ENCODE measurements at places on chromosomes 1 and 21.
A peak's percentile ranks its signal among the peaks of the same experiment; 100 is the strongest.

DNA sequence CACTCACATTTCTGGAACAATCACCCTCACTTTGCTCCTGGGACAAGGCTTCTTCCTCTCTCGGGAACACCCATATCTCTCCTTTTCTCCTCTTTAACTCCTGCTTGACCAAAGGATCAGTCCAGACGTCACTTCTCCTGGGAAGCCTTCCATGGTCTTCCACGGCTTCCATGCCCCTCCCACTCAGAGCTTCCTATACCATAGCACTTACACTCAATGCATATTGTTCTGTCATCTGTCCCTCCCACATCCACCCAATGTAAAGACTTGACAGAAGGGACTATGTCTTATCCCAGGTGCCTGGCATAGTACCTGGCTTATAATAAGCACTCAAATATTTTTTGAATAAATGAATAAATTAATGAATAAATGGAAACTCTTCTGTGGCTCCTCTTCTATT, 28.2 kb downstream of the CD34 start:
- DNase-seq, result no peak

DNA sequence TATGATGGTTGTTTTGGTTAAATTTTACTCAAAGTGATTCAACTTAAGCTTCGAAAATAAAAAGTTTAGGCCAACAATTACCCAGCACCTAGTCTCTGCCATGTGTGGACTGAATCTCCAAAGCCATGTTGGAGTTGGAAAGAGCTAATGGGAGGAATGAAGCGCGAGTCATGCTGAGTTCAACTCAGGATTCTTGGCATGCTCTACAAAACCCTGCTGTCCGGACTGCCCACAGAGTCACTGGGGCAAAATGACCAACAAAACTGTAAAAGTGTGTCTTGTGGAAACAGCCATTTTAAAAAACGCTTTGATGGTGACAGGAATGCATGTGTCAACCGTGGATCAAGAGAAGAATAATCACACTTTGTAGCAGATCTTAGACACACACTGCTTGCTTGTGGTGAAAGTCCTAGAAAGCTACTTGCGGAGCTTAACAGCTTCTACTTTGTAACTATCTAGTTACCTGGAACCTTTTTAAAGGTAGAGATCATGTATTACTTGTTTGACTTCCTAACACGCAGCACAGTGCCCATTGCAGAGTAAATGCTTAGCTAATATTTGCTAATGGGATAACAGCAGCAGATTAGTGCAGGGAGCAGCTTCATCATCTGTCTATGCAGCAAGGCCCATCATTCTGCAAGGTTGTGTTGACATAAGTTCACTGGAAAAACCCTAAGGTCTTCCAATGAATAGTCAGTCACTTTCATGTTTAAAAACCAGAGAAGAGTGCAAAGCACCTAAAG, 7.0 kb upstream of the GBP6 start:
- no peak for DNase-seq

- DNase-seq, result peak; percentile 48
Observed at GRCh38 chr1:67753776-67754525, 69.0 kb downstream of the GADD45A start.

DNA sequence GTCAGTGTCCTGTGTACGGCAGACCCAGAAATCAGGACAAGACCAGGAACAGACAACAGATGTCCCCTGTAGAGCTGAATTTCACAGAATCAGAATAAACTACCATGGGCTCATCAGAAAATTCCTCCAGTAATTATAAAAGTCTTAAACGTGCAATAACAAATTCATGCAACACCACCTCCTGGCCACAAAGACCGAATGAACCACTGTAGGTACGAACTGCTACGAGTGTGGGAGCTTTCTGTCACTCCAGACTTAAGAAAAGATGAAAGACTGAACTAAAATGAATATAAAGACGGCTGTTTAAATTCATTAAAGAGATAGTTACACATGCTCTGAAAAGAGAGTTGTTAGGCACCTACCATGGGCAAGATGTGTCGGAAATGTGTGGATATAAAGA, 333.5 kb downstream of the RRAGC start:
- no peak for DNase-seq

- no peak for DNase-seq
Observed at GRCh38 chr1:152879559-152880198, 1.6 kb downstream of the SMCP start.

DNA sequence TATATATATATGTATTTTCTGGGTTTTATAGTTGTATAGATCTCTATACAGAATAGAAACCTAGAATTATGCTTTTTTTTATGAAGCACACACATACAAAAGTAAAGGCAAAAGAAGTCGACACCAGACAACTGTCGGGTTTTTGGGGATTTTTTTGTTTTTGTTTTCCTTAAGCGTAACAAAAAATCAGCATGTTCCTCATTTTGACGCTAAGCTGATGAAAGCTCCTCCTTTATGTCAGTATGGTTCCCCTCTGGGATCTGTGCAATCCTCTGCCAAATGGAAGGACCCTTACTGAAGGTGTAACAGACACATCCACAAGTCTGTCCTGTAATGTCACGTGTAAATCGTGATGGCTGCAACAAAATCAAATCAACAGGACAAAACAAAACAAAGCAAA, 226.2 kb downstream of the RHOU start:
- no peak for DNase-seq

DNA sequence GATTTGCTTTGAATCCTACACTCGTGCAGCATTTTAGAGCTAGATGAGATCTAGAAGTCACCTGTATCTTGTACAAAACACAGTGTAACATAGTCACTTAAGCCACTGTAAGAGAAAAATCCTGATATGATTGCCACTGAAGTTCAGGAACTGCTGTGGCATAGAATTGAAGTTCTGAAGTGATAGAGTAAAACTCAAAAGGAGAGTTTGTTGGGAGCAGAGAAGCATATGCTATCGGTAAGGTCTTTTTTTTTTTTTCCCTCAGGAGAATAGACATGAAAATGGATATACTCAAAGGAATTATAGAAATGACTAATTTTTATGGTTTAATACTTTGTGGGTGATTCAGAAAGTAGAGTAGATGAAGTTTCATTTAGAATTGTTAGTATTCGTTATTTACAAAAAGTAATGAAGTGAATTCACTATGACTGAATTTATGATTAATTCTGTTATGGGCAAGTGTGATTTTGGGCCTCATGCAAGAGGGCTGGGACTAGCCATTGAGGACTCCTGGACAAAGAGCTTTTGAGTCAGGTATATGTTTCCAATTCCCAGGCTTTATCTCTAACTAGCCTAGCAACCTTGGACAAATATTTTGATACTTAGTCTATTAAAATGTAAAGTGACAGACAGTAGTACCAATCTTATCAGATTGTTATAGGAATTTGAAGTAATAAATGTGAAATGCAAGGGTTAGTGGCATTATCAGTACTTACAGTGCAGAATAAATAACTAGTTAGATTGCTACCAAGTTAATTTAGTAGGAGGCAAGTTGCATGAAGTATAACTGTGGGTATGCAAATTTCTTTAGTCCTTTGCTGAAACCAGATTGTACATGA, 3.1 kb downstream of the KCTD3 start:
- DNase-seq, result no peak

DNA sequence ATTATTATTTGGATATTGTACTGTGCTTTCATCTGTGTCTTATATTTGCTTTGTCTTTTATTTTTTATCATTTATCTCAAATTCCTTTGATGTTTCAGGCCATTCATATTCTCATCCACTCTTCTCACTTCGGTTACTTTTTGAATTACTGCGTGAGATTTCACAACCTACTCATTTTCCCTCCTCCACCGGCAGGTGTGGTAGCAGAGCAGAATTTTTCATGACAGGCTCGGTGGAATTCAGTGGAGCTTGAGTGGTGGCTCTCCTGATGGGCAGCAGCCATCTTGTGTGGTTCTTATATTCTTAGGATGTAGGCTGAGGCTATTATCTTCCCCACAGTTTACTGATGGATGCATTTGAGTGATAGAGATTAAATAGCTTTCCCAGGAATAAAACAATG, 92.3 kb upstream of the IVNS1ABP start:
- DNase-seq, result no peak

- no peak for DNase-seq
Observed at GRCh38 chr1:183144752-183145151, 41.3 kb upstream of the LAMC2 start.

DNA sequence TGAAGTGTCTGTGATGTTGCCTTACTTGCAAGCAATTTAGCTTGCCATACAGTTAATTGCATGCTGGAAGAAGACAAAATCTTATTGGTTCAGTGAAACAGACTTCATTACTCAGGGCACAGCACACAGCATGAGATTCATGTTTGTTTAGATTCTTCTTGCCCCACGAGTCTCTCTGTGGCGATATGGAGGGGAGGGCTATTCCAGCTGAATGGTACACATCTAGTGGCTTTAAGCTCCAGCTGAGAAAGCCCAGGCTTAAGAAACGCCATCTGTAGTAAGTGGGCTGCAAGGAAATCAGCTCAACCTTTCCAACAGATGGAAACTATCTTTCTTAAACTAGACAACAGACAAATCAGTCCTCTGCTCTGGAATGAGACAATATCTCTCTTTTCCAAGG, 1022.0 kb downstream of the NCAM2 start:
- no peak for DNase-seq

GRCh38 chr1:84836145-84836544, 56.9 kb downstream of the LPAR3 start:
- DNase-seq, result no peak

GRCh38 chr1:85184245-85184644, 16.6 kb downstream of the SYDE2 start:
- no peak for DNase-seq

GRCh38 chr1:234849832-234850231, 239.9 kb upstream of the IRF2BP2 start:
- no peak for DNase-seq

DNA sequence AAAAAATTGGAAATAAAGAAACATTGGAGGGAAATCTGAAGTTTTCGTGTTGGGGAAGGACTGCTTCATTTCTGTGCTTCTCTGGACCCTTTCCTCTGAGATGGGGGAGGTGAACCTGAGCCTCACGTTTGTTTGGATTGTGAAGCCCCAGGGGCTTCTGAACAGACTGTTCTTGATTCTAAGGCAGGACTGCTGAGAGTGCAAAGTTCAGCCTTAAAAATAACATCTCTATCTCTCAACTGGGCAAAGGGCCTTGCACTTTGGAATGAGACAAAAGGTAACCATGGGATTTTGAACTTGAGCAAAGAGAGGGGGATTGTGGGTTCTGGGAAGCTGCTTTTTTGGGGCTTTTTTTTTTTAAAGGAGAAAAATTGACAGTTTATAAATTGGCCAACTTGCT, 45.0 kb downstream of the GPR88 start:
- DNase-seq, result no peak

GRCh38 chr1:29746076-29746665, 509.8 kb downstream of the PTPRU start:
- DNase-seq, result no peak

GRCh38 chr1:20411196-20411980, 74.6 kb downstream of the CAMK2N1 start:
- DNase-seq, result peak; percentile 58

DNA sequence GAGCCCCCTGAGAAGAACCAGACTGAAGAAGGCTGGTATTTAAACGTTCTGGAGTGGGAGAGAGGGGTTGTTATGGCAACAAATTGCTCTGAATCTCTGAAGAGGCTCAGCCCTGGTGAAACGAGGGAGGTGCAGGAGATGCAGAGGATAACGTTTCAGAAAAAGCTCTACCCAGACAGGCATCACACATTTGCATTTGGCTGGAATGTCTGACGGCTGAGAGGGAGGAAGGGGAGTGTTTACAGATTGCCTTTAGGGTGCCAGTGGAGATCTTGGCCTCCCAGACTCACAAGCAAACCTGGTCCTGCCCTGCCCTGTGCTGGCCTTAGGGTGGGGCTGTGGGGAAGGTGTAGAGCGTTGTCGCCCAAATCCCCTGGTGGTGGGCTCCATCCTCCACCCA, 169.0 kb upstream of the AJAP1 start:
- DNase-seq, result no peak

DNA sequence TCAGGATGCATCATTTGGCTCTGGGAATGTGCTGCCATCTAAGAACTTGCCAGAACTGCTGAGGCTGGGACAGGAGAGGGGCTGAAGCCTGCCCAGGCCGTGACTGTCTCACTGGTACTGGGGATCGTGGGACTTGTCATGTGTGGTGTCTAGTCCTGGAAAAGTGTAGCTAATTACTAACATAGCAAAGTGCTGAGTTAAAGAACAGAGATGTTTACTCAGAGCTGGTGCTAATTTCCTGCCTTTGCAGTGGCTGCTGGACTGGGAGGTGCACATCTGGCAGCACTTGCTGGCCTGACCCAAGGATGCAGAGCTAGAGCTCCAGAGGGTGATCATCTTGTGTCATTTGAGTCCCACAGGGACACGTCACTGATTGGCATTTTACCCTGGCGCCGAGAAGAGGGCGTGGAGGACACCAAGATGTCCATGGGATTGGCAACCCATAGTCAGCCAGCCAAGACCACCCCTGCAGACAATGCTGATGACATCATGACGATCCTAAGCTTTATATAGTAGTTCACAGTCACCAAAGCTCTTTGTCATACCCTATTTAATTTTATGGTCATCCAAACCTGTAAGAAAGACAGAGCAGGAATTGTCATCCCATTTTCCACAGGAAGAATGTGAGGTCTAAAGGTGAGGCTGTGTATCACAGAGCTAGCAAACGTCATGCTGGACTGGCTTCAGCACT, 110.1 kb upstream of the SLC44A3 start:
- no peak for DNase-seq

DNA sequence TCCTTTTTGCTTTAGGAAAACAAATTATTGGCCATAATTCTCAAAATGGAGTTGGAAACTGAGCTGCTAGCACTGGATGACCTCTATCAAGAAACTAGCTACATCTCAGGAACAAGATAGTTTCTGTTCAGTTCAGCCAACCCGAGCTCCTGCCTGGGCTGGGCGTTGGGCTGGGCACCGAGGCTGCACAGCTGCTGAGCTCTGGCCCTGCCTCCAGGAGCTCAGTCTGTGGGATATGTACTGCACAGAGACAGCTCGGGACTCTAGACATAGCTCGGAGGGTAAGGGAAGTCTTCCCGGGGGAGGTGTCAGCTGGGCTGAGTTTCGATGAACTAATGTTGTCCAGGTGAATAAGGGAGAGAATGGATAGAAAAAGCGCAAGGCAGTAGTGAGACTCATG, 24.5 kb upstream of the SLC1A7 start:
- no peak for DNase-seq

DNA sequence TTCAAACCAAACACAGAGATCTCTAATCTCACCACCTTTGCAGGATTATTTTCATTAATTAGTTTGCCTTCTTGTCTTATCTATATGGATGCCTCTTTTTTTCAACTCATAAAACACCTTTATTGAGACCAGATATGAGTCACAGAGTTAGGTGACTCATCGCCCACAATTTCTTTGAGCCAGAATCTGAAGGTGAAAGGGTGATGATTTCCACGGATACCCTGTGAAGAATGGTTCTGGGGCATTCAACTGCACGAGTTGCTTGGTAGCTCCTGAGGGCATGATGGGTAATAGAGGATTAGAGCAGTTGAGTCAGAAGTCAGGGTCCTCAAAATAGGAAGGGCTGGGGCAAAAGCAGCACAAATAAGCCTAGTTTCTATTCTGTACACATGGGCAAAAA, 128.2 kb downstream of the TBX19 start:
- DNase-seq, result peak; percentile 79

DNA sequence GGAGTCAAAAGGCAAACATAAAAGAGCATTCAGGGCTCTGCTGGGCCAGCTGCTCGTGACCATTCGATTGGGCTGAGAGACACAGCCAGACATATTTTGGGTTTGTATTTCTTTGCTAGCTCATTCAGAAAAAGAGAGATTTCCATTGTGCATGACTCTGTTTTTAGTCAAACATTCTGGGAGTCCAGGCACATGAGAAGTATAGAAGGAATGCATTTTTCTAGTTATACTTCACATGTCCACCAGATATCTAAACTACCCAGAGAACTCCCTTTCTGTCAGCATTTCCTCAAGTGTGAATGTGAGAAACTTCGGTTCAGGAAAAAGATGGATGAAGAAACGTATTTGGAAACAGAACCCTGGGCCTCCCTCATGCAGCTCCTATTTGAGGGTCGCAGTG, 6.3 kb upstream of the KCNE1 start:
- no peak for DNase-seq
